Sciatic nerve (tissue), 2 donors: ENCODE measurements at places on chromosomes 4 and X. TPM values are rescaled to one million over a fixed set of nuclear protein-coding genes. Genes with fewer than 3 reads are reported as not detected.

The IL21 gene
- total RNA-seq = not detected

The ACE2 gene
- not detected for total RNA-seq

The RENBP gene
- total RNA-seq = 23.0 TPM

The SPANXA2 gene
- not detected for total RNA-seq

The SUPT20HL2 gene
- not detected for total RNA-seq

The GABRA4 gene
- not detected for total RNA-seq

The EMD gene
- total RNA-seq = 61.5 TPM

The RNF175 gene
- 2.3 TPM for total RNA-seq

The PGAM4 gene
- not detected for total RNA-seq

The ADH4 gene
- 1.8 TPM for total RNA-seq

The SMIM10L2A gene
- total RNA-seq = 2.7 TPM

The CC2D2A gene
- 35.6 TPM for total RNA-seq

The AMBN gene
- total RNA-seq = not detected

The CXCL10 gene
- 5.0 TPM for total RNA-seq

The RTL9 gene
- 0.09 TPM for total RNA-seq

The LPAR4 gene
- total RNA-seq = 0.80 TPM

The PRDM8 gene
- 8.0 TPM for total RNA-seq

The MUC7 gene
- total RNA-seq = not detected

The SOWAHD gene
- total RNA-seq = 0.53 TPM

The SYP gene
- total RNA-seq = 4.2 TPM

The HHIP gene
- 7.8 TPM for total RNA-seq

The OTC gene
- 0.36 TPM for total RNA-seq

The CAPN6 gene
- total RNA-seq = 7.1 TPM

The VSIG4 gene
- 31.8 TPM for total RNA-seq

The BRS3 gene
- total RNA-seq = not detected

The MAML3 gene
- total RNA-seq = 11.0 TPM

The GSX2 gene
- 0.58 TPM for total RNA-seq

The HTN3 gene
- total RNA-seq = not detected

The GAGE1 gene
- not detected for total RNA-seq

The RAPGEF2 gene
- total RNA-seq = 74.0 TPM

The TMEM271 gene
- total RNA-seq = not detected

The UCP1 gene
- not detected for total RNA-seq

The MMRN1 gene
- total RNA-seq = 8.5 TPM

The CASK gene
- 43.3 TPM for total RNA-seq

The LRRC66 gene
- total RNA-seq = 1.7 TPM

The CXCL1 gene
- total RNA-seq = 11.6 TPM

The IL15 gene
- 11.5 TPM for total RNA-seq

The SHOX gene
- 0.36 TPM for total RNA-seq

The EGFL6 gene
- 1.6 TPM for total RNA-seq
